ENCODE measurements at places on chromosomes 16 and 17. TPM values are rescaled to one million over a fixed set of nuclear protein-coding genes. Genes with fewer than 3 reads are reported as not detected.

The CD300C gene
- total RNA-seq = not detected

The HBM gene
- total RNA-seq = not detected

The TRPV3 gene
- total RNA-seq = 5.5 TPM

The HOXB13 gene
- 1.6 TPM for total RNA-seq

The LAT gene
- 1.1 TPM for total RNA-seq

The TEN1 gene
- total RNA-seq = 15.3 TPM

The KRTAP4-5 gene
- total RNA-seq = not detected

The GJD3 gene
- 3.9 TPM for total RNA-seq

The NLRC3 gene
- total RNA-seq = not detected

The UBALD2 gene
- 5.7 TPM for total RNA-seq

The ZNF48 gene
- total RNA-seq = 14.7 TPM

The VAT1L gene
- 42.5 TPM for total RNA-seq

The CACNG5 gene
- not detected for total RNA-seq

The C16orf86 gene
- total RNA-seq = 2.3 TPM

The SOST gene
- not detected for total RNA-seq

The DOC2A gene
- total RNA-seq = not detected

The HS3ST2 gene
- total RNA-seq = not detected

All from placental pericyte (primary cell).